Cortex of kidney (tissue), 1 donor: ENCODE measurements at places on chromosomes 4 and X.

DNA sequence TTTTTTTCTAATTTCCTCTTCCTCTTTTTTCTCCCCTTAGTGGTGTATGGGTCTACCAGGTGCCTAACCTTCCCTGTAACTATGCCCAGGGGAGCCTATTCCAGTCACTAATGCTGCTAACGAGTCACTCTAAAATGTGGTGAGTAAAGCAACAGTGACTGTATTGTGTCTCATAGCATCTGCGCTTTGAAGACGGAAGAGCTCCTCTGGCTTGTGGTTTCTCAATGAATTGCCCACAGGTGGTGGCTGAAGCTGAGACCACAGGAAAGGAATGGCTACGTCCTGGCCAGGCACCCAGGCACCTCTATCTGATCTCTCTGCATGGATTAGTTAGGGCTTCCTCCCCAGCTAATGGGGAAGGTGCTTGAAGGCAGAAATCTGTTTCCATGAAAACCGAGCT is 763.5 kb upstream of the FRG1 start:
- no peak for DNase-seq

DNA sequence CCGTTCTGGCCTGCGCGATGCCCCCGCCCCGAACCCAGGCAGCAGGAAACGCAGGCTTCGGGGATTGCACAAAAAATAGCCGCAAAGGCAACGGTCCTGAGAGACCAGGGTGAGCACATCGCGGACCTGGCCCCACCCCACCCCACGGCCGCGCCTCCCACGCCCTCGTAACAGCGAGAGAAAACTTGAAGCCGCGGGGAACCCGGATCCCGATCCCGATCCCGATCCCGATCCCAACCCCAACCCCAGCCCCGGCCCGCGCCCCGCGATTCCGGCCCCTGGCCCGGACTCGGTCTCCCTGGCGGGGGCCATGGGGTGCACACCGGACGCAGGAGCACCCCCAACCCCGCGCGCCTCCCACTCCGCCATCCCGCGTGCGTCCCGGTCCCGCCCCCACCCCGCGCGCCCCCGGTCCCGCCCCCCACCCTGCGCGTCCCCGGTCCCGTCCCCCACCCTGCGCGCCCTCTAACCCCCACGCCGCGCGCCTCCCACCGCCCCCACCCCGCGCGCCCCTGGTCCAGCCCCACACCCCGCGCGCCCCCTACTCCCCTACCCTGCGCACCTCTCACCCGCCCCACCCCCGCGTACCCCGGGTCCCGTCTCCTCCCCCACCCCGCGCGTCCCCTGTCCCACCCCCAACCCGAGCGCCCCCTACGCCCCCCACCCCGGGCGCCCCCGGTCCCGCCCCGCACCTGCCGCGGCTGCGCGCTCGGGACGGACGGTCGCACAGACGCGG is 29.0 kb downstream of the NOP14 start:
- DNase-seq = no peak

DNA sequence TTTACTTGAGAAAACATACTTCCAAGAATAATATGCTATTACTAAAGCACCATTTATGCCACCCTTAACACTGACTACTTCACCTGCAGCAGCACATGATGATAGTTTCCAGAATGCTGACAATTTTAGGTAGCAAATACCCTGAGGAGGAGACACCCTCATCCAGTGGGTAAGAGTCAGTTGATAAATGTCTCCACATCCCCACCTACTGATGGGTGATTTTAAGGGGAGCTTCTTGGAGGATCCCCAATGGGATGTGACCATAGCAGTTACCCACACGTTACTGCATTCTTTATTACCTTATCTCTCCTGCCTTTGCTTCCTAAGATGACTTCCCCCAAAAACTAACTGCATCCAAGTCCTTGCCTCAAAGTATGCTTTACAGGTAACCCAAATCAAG is 131.2 kb upstream of the SMARCAD1 start:
- no peak for DNase-seq

DNA sequence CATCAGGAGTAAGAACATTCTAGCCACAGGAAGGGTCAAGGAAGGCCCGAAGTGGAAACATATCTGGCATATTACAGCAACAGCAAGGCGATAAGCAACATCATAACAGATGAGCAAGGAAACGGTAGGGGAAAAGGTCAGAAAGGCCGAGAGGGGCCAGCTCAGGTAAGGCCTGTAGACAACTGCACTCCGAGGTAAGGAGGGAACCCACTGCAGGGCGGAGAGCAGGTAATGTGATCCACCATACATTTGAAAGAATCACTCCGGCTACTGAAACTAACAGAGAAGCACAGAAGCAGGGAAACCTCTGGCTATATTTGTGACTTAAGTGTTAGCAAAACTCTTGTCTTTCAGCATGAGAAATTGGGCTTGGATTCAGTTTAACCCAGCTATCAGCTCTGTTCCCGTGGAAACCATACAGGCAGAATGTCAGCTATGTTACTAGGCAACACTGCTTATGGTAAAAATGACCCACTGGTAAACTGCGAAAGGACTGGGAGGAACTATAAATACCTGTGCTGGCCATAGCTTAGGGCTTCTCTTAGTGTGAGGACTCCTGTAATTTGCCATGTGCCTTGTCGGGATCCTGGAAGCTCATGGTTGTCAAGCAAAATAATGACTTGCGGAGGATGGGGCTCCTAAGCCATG is 31.0 kb downstream of the FRYL start:
- DNase-seq = no peak

DNA sequence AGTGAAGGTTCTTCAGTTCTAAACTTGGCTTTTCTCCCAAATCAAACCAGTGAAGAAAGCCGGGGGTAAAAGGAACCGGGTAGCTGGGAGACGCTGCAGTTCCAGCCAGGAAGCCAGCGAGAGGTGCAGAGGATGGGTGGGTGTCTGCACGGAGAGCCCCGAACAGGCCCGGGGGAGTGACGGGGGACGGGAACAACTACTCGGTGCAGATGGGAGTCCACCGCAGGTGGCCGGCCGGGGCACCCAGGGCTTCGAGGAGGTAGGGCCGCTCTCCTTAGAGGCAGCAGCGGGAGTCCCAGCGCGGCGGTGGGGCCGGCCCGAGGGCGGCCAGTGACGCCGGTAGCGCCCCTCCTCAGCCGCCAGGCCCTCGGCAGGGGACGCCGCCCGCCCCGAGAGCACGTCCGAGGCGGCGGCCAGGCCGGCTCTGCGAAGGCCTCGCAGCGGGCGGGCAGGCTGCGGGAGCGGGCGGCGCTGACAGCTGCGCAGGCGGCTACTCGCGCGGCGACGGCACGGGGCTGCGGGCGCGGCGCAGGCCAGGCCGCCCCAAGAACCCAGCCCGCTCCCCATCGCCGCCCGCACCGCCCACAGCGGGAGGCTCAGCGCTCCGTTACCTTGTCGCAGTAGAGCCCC is 449 bp downstream of the FBXL5 start:
- no peak for DNase-seq

- no peak for DNase-seq
These were observed 99.9 kb downstream of the DDX60 start for GRCh38 chr4:168218645-168219044.

DNA sequence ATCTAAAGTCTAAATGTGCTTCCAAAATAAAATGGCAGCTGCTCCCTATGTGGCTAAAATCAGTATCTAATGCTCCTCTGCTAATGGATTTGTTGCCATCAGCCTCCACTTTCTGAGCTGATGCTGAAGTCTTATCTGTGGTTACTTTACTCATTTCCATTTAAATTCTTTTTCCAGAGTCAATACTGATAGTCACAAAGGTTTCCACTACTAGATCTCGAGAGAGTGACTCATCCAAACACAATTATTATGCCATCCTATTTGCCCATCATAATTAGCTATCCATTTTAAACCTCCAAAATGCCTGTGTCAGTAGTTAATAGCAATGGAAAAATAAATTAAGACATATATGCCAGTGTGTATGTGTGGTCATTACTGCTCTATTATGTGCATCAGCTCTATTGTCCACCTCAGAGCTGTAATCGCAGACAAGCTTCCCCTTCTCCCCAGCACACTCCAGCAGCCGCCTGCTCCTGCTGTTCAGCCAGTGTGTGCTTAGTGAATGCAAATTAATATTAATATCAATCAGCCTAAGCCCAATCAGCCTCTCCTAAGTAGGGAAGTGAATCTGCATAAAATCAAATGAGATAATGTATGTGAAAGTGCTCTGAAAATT is 199.8 kb upstream of the ZIC3 start:
- no peak for DNase-seq

GRCh38 chrX:50099331-50099730 is 101.5 kb downstream of the AKAP4 start:
- no peak for DNase-seq

DNA sequence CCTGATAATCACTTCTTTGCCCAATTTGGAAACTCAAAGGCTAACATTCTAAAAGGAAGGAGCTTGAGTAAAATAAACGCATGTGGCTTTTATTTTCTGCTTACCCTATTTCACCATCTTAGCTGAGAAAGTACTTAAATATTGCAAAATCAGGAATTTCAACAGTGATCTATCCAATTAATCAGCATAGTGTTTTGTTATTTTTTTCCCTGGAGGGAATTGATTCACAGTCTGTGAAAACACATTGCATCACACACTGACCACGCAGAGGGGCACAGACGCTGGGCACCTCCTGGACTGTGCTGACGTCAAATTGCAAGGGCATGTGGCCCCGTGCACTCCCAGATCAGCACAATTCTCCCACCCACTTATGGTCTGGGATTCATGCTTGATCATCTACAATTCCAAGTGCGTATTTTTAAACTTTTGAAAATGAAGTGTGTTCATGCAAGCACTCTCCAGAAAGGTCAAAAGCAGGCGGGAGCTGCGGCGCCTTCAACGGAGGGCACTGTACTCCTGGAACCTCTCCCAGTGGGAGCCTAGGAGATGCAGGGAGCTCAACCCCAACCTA is 320.6 kb upstream of the PPARGC1A start:
- DNase-seq = no peak

GRCh38 chrX:1534301-1535168 is 2.5 kb downstream of the P2RY8 start:
- DNase-seq = no peak

- no peak for DNase-seq
These were observed 522.5 kb downstream of the IQCM start for GRCh38 chr4:149293046-149293649.

- DNase-seq = no peak
These were observed 68.0 kb downstream of the OPHN1 start for GRCh38 chrX:68365341-68365740.

DNA sequence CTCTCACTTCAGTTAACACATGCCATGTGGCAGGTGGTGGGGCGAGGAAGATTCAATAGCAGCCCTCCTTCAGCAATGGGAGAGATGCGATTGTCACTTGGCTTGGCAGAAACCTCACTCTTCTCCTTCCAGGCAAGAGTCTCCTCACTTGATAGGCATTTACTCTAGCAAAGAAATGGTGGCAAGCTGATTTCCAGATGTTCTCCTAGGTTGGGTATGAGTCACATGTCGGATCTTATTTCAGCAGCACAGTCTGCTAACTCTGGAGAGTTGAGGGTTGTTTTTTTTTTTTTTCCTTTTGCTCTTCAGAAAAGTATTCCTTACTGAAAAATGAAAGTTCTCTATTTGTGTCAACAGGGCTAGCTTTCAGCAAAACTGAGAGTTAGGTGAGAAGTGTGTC is 119.5 kb upstream of the CHRDL1 start:
- DNase-seq = no peak

GRCh38 chr4:138062929-138063328 is 179.2 kb downstream of the SLC7A11 start:
- no peak for DNase-seq

DNA sequence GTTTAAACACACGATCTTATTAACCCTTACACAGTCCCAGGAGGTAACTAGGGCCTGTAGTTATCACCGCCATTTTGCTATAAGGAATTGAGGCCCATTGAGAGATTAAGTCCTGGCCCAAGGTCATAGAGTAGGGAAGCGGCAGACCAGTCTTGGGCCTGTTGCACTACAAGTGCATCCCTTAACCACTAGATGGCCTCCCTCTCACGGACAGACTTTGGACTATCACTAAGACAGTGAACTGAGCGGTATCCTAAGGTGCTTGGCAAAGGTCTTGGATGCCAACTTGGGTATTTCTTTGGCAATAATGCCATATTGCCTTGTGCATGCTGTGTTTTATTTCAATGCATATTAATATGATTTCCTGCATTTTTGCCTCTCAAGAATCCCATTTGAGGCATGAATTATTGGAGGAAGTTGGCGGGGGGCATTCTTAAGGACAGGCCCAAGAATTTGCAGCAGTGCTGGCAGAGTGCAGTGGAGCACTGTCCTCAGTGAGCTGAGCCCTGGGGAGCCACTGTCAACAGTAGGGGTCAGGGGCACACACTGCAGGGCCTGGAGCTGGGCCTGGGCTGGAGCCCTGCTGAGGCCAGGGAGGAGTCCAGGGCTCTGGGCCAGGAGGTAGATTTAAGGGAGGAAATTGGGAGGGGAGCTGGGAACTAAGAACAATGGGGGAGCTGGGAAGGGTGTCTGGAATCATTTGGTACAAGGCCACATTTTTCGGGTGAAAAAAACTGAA is 147.4 kb downstream of the SMIM20 start:
- DNase-seq = no peak

DNA sequence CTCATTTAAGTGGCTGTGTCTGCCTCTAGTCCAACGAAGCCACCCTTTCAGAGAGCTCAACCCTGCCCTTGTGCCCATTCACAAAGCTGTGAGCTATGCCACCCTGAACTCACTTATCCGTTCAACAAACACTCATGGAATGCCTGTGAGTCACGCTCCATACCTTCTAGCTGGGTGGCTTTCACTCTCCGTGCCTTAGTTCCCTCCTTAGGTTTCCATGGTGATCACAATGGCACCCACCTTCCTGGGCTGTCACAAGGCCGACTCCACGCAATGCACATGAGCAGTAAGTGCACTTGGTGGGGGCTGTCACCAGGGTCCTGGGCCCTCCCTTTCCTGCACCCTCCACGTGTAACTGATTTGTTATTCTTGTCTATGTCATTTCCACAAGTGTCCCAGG is 37.2 kb upstream of the PPP2R2C start:
- DNase-seq = no peak

- no peak for DNase-seq
These were observed 393.8 kb upstream of the CNKSR2 start for GRCh38 chrX:20980426-20980825.

DNA sequence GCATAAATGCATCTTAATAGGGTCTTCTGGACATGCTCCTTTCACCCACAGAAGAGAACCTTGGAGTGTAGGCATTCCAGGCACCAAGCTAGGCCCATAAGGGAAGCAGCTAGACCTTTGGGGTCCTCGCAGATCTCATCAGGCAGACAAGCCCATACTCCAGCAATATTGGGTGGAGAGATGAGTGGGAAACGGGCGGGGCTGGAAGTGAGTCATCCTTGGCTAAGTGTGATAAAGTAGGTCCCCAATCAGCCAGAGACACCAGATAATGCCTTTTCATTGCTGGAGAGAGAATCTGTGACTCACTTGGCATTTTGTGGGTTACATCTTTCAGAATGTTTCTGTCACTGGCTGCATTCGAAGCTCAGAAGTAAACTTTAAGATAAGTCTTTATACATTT is 133.3 kb upstream of the MBNL3 start:
- DNase-seq = no peak
